Epithelial cell of prostate (primary cell): ENCODE measurements at places on chromosomes 4 and X.

- no peak for DNase-seq
These were observed 556.8 kb upstream of the PCDH10 start for GRCh38 chr4:132592340-132592739.

DNA sequence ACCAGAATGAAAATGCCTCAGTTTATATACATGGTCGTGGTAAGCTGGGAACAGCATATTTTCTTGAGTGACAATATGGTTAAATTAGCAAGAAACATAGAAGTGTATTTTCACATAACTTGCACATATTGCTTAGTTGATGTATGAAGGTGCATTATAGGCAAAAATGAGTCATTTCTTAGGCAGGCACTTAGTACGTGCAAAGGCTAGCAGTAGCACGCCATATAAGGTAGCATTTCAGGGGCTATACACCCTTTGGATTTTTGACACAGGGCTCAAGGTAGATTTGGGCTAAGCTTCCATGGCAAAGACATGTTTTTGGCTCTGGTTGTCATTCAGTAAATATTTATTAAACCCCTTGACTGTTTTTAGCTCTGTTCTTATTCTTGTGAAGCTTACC is 33.1 kb downstream of the PCDH7 start:
- no peak for DNase-seq

DNA sequence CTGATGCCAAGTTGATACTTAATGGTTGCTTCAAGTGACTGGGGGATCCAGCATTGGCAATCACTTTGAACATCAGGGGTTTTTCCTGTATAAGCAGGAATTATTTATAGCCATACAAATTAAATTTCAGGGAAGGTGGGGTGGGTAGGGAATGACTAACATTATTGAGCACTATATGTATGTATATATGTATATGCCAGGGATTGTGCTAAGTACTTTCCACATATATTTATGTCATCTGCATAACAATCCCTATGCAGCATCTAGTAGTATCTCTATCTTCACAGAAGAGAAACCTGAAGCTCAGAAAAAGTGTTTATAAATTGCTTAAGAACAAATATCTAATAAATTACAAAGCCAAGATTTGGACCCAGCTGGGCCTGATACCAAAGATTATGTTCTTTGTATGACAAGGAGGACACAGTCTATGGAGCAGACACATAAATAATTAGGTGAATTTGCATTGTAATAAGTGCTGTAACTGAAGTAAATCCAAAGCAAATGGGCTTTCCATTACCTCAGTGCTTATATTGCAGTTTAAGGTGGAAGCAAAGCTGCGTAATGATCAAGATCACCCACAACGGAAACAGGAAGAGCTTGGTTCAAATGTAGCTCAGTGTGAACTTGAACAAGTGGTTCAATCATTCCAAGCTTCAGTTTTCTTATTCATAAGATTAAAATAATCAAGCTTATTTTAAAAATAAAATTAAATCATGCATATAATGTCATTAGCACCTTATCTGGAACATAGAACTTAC is 18.9 kb upstream of the RASGEF1B start:
- DNase-seq = no peak

DNA sequence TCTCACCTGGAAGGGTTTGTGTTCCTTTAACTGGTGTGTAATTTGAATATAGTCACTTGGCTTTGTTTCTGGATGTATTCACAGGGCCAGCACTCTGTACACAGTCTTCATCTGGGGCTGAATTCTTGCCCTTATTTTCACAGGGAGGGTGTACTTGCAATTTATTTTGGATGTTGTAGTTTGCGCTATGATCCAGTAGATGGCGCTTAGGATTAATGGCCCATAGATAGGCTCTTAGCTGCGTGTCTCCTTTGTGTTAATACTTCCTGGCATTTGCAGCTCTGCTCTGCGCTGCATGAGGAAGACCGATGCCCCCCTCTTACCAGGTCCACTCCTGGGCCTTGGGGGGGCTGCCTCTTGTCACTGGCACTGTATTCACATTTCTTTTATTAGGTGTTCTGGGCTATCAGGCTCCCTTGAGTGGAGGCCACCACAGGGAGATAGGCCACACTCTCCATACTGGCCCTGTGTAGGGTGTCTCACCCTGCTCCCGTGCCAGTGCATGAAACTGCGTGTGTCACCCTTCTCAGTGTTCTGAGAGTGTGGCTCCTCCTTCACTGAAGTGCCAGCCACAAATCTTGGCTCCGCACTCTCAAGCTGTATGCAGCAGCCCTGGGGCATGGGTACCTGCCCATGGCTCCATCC is 562.2 kb downstream of the ZIC3 start:
- no peak for DNase-seq

- DNase-seq = no peak
These were observed 233.9 kb downstream of the ARAP2 start for GRCh38 chr4:36010397-36010929.

GRCh38 chr4:129278868-129279267 is 182.9 kb downstream of the C4orf33 start:
- no peak for DNase-seq

DNA sequence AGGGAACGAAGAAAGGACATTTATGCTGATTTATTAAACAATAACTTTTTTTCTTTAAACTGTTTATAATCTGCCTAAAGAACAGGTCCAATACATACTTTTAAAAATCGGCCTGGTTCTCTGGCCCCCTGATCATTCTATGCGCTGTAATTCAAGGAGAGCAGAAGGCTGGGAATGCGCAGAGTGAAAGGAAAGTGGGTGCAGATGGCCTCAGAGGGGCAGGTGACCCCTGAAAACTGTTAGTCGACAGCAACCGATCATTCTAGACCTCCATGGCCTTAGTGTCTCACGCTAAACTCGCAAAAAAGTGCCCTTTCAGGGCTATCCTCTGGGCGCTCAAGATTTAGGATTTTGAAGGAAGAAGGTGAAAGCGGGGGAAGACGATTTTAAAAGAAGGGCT is 2.2 kb downstream of the PDE5A start:
- DNase-seq = no peak

- DNase-seq = no peak
These were observed 8.0 kb downstream of the OFD1 start for GRCh38 chrX:13742397-13743176.

DNA sequence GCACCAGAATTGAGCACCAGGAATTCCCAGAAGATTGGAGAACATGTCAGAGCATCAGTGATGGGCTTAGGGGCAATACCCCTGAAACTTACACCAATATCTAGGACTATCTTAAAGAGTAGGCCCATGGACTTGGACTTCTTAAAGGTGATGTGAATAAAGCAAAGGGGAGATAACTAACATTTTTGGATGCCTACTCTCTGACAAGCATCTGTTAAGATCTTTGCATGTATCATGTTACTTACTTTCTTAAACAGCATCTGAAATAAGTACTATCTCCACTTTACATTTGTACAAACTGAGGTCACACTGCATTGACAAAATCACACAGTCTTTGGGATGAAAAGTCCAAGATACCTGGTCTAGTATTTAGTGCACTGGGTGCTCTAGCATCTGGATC is 258.6 kb upstream of the ARSJ start:
- no peak for DNase-seq

GRCh38 chr4:140254651-140255299 is 100.8 kb upstream of the MAML3 start:
- no peak for DNase-seq

GRCh38 chr4:128162434-128162833 is 101.3 kb downstream of the LARP1B start:
- no peak for DNase-seq

GRCh38 chr4:128355305-128355704 is 67.7 kb upstream of the PGRMC2 start:
- no peak for DNase-seq

DNA sequence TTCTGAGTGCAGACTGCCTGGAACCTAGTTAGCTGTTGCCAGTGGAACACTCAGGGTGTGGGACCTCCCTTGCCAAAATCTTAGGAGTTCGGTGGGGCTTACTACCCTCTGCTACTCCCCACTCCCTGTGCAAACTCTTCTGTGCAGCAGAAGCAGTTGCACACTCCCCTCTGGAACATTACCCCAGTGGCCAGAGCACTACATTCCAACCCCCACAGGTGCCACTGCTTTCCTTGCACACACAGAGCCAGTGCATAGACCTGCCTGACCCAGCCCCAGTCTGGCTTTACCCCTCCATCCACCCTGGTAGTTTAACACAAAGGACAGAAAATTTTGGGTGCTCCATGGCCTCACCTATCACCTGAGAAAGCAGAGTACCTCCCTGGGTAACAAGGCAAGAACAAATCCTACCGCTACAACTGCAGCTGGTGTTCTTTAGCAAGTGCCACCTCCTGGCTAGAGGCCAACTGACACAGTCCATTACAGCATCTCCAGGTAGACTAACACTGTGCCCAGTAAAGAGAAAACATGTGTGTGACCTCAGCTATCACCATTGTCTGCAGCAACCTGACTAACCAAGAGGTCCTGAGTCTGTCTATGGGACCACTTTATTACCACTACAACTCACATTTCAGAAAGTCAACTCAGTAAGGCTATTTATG is 11.5 kb upstream of the RASSF6 start:
- DNase-seq = no peak

GRCh38 chr4:2647403-2648158 is 108.6 kb downstream of the TNIP2 start:
- DNase-seq = no peak

DNA sequence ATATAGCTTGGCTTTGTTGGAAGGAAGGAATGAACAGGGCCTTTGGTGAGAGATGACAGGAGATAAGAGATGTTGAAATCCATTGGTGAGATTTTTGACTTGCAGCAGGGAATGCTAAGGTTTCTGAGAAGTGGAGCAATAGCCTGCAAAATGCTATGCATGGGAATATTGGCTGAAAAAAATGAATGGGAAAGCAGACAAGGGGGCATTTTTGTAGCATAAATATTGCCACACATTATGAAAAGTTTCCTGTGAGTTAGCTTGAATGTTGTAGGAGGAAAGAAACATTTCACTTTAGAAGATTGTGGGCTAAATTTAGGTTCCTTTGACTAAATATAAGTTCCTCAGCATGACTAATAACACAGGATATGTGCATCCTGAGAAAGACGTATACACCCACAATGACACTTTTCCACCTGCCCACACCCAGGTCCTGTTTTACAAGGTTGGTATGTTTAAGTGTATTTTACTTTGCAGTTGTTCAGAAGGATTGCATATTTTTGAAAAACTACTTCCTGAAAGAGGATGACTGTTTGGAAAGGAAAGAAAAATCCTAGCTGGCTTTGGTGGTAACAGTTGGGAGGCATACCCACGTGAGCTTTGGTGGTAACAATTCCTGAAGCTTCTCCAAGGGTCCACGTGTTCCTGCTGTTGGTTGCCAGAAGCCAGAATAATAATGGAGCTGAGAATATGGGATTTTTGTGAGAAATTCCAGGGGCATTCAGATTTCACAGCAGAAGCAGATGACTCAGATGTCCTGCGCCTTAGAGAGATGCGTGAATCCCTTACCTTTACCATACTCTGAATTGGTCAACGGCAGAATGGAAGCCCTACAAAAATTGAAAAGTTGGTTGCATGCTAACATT is 28.5 kb downstream of the PHEX start:
- peak; percentile 29 for DNase-seq

GRCh38 chr4:11505221-11505971 is 76.7 kb upstream of the HS3ST1 start:
- DNase-seq = peak; percentile 97

DNA sequence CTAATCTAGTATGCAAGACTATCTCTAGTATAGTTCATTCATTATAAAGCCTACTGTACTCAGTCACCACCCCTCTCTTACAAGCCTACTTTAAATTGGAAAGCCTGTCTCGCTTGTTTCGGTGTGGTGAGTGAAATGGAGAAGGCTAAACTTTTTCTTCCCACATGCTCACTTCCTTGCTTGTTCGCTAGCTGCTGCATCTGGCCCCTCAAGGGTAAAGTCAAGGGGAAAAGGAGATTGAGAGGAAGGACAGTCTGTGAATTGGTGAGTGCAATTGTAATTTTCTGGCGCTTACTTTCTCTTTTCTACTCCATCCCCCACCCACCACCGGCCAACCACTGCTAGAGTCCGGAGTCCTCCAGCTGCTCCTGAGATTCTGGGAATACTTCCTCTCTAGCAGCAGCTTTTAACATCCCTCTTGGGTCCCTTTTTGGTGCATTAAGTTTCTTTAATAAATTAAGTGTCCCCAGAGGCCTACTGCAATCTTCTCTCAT is 12.1 kb upstream of the ARAP2 start:
- no peak for DNase-seq

- no peak for DNase-seq
These were observed 313.9 kb upstream of the NWD2 start for GRCh38 chr4:36930562-36931111.

DNA sequence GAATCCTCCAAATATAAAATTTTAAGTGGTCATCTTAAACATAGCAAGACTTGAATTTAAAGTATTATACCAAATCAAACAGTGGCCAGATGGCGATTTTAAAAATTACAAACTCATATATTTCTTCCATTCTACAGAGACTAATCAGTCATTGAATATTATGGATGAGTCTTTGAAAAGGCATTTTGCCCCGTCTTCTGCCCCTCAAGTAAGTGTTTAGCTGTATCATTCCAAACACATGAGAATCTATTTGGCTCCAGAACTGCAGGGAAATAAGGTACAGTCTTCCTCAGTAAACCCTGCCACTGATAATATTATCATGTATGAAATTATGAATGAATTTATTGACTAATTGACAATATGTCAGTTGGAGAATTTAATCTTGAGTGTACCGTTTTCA is 191.0 kb downstream of the SLC7A11 start:
- DNase-seq = no peak

GRCh38 chr4:175770555-175770954 is 41.5 kb downstream of the GPM6A start:
- no peak for DNase-seq

DNA sequence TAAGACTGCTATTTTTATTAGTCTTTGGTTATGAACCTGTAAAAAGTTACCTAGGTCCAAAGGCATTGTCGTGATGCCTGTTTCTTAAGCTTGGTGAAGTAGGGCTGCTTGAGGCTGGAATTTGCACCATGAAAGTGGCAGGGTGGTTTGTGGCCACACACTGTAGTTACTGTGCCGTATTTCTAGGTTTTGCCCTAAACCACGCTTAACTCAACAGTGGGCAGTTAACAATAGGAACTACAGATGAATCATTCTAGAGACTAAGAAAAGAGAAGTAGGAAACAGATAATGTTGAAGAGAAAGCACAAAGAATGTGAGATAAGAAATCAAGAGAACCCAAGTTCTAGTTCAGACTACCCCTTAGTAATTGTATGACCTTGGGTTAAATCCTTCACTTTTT is 11.5 kb downstream of the ETNPPL start:
- DNase-seq = no peak

GRCh38 chr4:2356123-2357069 is 62.0 kb downstream of the ZFYVE28 start:
- no peak for DNase-seq

- no peak for DNase-seq
These were observed 154.5 kb upstream of the GALNT7 start for GRCh38 chr4:173014113-173014558.

GRCh38 chrX:87621697-87622096 is 104.1 kb downstream of the KLHL4 start:
- no peak for DNase-seq
